ENCODE measurements at places on chromosomes 7 and 10.

GRCh38 chr7:81488210-81488609 lies 281.6 kb downstream of the HGF start:
- H3K27me3 ChIP-seq, result no peaks in the 10 kb centered on the region
- H3K27ac ChIP-seq, result no peak overlapping the region
- no peaks in the 10 kb centered on the region for H3K4me1 ChIP-seq

DNA sequence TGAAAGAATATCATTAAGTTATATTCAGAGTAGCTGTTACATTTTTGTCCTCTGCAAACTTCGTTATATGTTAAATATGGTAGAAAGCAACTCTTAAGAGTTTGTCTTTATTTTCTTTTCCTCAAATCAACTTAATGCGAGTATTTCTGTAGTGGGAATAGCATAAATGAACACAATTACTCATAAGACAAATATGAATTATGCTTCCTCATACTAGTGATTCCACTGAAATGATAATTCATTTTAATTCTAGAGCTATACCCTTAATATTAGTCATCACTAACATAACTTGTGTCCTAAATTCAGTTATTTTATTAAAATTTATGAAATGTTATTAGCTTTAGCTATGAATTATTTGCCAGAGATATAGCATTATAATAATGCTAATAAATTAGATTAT lies 820.6 kb upstream of the KCND2 start:
- no peaks in the 10 kb centered on the region for H3K27me3 ChIP-seq
- H3K4me1 ChIP-seq, result no peaks in the 10 kb centered on the region

DNA sequence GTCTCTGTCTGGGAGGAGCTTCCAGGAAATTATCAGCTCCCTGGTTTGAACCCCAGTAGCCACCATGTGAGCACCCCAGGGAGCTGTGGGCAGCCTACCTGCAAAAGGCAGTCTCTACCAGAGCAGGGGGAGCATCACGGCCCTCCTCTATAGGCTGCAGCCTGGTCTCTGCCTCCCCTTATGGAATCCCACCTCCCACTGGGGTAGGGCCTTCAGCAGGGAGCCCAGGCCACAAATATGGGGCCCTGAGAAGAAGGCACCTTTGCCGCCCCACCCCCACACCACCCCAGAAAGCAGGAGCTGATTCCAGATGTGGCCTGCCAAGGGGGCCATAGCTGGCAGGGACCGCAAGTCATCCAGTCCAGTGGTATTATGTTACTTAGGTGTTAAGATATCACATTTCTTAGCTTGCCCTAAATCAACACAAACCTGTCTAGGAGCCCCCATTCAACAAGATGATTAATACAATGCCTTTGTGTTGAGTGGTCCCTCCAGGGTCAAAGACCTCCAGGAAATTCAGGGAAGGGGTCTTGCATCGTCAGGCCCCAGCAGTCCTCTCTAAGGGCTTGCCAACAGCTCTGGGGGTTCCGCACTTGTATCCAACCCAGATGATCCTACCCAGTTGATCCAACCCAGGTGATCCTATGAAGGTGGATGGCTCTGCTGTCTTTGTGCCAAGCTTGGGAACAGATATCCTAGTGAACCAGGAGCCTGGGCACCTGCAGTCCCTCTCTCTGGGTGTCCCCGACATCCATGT lies 114.9 kb downstream of the OAT start:
- H3K4me3 ChIP-seq, result no peak overlapping the region
- no peak for DNase-seq
- no peak overlapping the region for H3K27ac ChIP-seq
- H3K27me3 ChIP-seq, result no peaks in the 10 kb centered on the region
- H3K4me1 ChIP-seq, result no peaks in the 10 kb centered on the region

GRCh38 chr10:101014966-101015581 lies 15.5 kb downstream of the LZTS2 start:
- no peak for DNase-seq
- H3K27me3 ChIP-seq, result peaks cover 36% of the 10 kb centered on the region
- H3K36me3 ChIP-seq, result no peaks in the 10 kb centered on the region

DNA sequence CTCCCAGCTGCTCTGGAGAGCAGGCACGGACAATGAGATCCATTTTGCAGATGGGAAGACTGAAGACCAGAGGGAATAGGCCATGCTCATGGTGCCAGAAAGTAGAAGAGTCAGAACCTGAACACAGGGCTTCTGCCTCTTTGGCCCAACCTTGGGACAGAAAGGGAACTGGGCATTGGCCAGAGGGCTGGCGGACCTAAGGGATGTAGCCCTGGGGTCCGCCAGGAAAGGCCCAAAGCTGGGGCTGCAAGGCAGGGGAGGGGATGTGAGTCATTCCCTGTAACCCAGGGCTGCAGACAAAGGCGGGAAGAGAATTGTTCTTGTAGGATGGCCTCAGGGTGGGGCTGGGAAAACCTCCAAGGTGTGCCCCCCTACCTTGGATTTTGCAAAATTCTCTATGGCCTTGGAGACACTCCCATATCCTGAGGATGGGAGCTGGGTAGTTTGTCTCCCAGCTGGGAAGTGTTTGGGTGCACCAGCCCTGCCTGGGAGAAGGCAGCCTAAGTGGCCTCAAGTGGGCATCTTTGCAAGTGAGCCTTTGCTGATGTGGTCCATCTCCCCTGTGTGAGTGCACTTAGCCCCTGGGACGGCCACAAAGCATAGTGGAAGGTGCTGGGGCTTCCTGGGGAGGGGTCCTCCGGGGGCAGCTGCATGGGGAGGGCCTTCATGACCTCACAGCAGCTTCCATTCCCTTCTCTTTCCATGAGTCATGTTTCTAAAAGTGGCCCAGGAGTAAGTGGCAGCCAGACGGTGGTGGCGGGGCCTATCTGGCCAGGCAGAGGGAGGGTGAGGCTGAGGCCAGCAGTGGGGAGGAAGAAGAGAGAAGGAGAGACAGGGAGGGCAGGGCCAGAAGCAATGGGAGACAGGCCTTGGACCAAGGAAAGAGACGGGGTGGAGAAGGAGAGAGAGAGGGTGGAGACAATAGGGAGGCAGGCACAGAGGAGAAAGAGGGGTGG lies 9.2 kb downstream of the AQP1 start:
- H3K36me3 ChIP-seq, result no peaks in the 10 kb centered on the region
- H3K4me3 ChIP-seq, result no peak overlapping the region
- no peak overlapping the region for H3K27ac ChIP-seq
- no peaks in the 10 kb centered on the region for H3K4me1 ChIP-seq

DNA sequence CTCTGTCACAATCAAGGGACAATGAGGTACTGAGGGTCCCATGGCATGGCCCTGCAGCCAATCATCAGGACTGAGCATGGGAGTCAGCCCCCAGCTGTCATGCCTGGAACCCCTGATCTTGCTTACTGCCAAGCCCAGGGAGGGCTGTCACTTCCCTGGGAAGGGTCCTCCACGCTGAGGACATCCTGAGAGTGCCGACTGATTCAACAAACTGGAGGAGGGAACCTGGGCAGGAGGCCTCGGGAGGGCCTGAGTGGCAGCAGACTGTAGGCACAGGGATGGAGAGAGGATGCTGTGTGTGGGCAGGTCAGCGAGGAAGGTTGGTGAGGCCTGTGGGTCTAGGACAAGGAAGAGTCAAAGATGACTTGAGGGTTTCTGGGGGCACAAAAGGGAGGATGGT lies 154.3 kb downstream of the ZNF248 start:
- H3K4me1 ChIP-seq, result no peaks in the 10 kb centered on the region
- H3K4me3 ChIP-seq, result no peak overlapping the region
- H3K27me3 ChIP-seq, result no peaks in the 10 kb centered on the region
- no peaks in the 10 kb centered on the region for H3K36me3 ChIP-seq

DNA sequence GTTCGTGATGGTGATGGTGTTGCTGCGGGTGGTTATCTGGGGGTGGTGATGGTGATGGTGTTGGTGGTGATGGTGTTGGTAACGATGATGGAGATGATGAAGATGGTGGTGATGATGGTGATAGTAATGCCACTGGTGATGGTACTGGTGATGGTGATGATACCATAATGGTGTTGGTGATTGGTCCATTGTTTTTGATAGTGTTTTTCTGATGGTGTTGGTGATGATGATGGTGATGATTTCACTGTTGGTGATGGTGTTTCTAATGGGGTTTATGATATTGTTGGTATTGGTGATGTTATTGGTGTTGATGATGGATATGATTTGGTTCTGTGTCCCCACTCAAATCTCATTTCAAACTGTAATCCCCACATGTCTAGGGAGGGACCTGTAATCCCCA lies 51.7 kb upstream of the PITRM1 start:
- peaks cover 32% of the 10 kb centered on the region for H3K27me3 ChIP-seq
- no peak overlapping the region for H3K4me3 ChIP-seq
- H3K36me3 ChIP-seq, result no peaks in the 10 kb centered on the region

GRCh38 chr10:112823604-112824003 lies 126.4 kb upstream of the TCF7L2 start:
- no peak overlapping the region for H3K4me3 ChIP-seq
- H3K4me1 ChIP-seq, result no peaks in the 10 kb centered on the region
- H3K27me3 ChIP-seq, result no peaks in the 10 kb centered on the region
- no peaks in the 10 kb centered on the region for H3K36me3 ChIP-seq

- peaks cover 5% of the 10 kb centered on the region for H3K27me3 ChIP-seq
- H3K27ac ChIP-seq, result no peak overlapping the region
- peaks cover 12% of the 10 kb centered on the region for H3K4me1 ChIP-seq
- peaks cover 50% of the 10 kb centered on the region for H3K36me3 ChIP-seq
- no peak for DNase-seq
- H3K4me3 ChIP-seq, result no peak overlapping the region
Observed at GRCh38 chr10:43645866-43646265, 2.8 kb downstream of the ZNF32 start.

GRCh38 chr7:114784746-114785145 lies 137.1 kb upstream of the MDFIC start:
- no peak overlapping the region for H3K27ac ChIP-seq
- DNase-seq, result no peak
- no peaks in the 10 kb centered on the region for H3K27me3 ChIP-seq
- H3K4me1 ChIP-seq, result peaks cover 39% of the 10 kb centered on the region
- no peak overlapping the region for H3K4me3 ChIP-seq

- DNase-seq, result no peak
- H3K4me1 ChIP-seq, result no peaks in the 10 kb centered on the region
- H3K4me3 ChIP-seq, result no peak overlapping the region
- H3K27ac ChIP-seq, result no peak overlapping the region
- no peaks in the 10 kb centered on the region for H3K27me3 ChIP-seq
Observed at GRCh38 chr7:94206295-94206694, 188.4 kb upstream of the COL1A2 start.

DNA sequence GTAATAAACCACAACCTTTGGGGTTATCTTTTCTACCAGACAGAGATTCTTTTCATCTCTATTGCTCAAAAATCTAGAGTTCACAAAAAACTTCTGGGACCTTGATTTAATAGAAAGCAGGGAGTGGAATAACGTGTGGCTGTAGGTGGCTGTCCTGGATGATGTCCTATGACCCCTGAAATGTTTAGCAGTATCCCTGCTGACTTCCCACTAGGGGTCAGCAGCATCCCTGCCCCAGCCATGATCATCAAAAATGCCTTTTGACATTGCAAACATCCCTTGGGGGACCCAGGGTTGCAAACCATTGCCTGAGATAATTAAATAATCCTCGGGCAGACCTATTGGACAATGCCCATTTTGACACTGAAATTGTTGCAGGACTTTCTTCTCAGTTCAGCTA lies 177.1 kb downstream of the USP6NL start:
- no peak overlapping the region for H3K27ac ChIP-seq
- DNase-seq, result no peak
- peaks cover 4% of the 10 kb centered on the region for H3K27me3 ChIP-seq
- no peak overlapping the region for H3K4me3 ChIP-seq
- peaks cover 3% of the 10 kb centered on the region for H3K4me1 ChIP-seq

GRCh38 chr7:48708122-48708521 lies 216.2 kb upstream of the CDC14C start:
- no peaks in the 10 kb centered on the region for H3K4me1 ChIP-seq
- no peak overlapping the region for H3K27ac ChIP-seq
- DNase-seq, result no peak
- H3K36me3 ChIP-seq, result no peaks in the 10 kb centered on the region
- H3K4me3 ChIP-seq, result no peak overlapping the region
